ENCODE measurements at places on chromosomes 16 and 17.
A peak's percentile ranks its signal among the peaks of the same experiment; 100 is the strongest.

DNA sequence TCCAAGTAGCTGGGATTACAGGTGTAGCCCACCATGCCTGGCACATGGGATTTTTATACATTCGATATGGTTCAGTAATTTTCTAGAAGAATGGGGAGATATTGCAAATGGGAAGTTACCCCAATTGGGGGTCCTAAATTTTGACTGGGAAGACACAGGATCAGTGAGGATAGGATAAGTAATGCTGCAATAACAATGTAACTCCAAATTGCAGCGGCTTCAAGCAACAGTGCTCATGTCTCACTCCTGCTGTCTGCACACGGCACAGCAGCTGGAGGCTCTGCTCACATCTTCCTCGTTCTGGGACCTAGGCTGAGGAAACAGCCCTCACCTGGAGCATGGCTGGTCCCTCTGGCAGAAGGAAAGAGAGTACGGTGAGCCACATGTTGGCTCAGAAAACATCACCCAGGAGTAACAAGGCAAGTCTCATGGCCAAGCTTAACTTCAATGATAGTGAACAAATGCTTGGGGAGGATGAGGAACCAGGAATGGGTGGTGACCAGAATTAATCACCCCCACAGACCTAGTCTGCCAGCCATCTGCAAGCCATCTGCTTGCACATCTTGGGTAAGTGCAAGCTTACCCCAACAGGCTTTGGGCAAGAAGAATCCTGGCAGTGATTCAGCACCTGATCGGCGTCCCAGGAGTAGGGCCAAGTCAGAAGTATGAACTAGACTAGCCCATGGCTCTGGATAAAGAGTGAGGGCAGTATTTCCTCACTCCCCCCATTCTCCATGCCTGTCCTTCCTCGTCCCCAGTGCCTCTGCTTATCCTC, 229.2 kb downstream of the COPRS start:
- no peak for DNase-seq

DNA sequence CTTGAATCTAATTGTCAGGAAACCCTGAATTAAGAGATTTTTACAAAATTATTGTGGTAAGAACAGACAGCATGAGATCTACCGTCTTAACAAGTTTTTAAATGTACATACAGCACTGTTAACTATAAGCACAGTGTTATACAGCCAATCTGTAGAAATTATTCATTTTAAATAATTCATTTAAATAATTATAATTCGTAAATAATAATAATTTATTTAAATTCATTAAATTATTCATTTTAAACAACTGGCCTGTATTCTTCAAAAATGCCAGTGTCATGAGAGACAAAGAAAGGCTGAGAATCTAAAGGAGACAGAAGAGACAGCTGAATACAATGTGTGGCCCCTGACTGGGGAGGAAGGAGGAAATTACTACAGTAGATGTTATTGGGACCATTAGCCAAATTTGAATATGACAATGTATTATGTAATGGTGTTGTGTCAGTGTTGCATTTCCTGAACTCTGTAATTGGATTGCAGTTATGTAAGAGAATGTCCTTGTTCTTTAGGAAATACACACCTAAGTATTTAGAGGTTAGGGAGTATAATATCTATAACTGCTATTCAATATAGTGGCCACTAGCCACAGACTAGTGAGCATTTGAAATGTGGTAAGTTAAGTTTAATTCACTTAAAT, 2.3 kb downstream of the RSAD1 start:
- no peak for DNase-seq

DNA sequence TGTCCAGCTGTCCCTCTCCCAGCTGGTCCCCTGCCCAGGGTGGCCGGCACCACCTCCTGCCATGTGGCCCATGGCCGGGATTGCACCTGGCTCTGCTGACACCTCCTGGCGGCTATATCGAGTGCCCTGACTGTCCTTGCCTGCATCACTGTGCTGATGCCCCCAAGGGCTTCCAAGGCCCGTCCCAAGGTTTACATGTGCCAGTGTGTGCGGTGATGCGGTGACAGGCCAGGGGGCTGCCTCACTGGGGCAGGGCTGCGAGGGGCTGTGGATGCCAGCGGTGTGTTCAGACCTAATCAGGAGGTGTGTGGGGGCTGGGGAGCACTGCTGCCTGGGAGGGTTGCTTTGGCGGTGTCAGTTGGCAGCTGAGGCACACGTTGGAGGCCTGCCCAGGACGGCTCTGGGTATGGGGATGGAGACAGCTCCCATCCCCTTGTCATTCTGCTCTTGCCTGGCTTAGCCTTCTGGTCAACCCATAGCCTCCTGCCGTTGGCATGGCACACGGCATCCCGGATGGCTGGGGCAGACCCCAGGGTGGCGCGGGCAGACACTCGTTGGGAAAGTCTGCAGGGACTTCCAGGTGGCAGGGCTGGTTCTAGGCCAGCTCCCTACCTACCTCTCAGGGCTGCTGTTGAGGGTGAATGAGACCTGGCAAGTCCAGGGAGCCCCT, 5.5 kb downstream of the MAP2K3 start:
- DNase-seq: peak; percentile 60

- DNase-seq: no peak
Measured at GRCh38 chr17:77246110-77247047, 105.6 kb downstream of the SEC14L1 start.

DNA sequence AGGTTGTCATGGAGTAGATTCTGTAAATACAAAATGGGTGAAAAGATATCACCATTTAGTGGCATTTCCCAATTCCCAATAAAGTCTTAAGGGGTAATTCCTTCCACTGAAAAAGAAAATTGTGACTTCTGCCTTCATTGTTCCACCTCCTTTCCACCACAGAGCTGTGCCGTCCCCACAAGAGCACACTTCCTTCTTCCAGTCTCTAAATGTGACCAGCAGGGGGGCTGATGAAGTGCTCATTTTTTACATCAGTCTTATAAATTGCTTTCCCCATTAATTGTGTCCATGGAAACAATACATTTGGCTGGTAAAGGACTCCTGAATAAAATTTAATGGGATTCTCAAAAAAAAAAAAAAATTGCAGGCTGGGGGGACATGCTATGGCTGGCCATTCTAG, 260.8 kb upstream of the PSMD7 start:
- no peak for DNase-seq

GRCh38 chr17:41586863-41587495, at the start of gene KRT14:
Gene KRT14 (minus strand): TSS chr17:41586895. CDS start chr17:41586834, 61 bp downstream.
- peak; percentile 86 for DNase-seq

DNA sequence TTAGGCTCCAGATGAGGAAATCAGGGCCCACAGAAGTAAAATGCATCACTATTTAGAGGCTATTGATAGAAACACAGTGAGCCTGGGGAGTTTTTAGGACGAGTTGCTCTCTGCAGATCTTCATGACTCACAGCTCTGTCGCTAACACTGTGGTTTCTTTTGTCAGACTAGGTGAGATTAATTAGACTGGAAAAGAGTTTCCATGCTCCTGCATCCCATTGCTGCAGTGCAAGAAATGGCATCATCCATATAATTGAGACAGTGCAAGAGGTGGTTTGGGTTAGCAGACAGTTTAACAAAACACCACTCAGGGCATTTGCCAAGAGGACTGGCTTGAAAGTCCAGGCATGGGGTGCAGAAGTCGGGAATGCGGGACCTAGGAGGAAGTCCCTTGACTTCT, 198.8 kb upstream of the CACNG5 start:
- no peak for DNase-seq

- DNase-seq: no peak
Measured at GRCh38 chr17:17056156-17056539, 13.9 kb downstream of the MPRIP start.

DNA sequence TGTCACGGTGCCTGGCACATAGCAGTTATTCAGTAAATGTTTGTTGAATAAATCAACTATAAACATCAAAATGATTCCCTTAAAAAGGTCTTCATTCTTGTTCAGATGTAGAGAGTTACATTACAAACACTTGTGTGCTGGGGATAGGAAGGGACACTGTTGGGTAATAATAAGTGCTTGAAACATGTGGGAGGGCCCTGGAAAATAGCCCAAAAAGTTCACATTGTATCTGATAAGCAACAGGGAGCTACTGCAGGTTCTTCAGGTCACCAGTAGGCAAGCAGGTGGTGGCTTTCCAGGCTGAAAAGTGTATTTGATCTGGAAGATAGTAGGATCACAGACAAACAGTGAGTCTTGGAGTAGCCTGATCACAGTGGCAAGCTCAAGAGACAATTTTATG, 19.0 kb upstream of the ZNF652 start:
- no peak for DNase-seq

- no peak for DNase-seq
Measured at GRCh38 chr16:9155871-9156270, 64.4 kb downstream of the HAPSTR1 start.

DNA sequence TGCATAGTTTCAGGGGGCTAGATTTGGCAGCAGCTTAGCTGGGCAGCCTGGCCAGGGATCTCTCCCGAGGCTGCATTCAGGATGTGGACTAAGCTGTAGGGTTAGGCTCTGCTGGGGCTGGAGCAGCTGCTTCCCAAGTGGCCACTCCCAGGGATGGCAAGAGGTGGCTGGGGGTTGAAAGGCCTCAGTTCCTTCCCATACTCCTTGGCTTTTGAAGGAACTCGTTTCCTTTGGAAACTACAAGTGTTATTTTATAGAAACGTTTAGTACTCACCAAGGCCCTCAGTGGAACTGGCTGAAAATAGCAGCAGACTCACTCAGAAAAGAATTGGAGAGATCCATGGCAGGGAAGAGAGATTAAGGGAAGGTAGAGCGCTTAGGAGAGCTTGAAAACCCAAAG, 76.4 kb downstream of the WWP2 start:
- no peak for DNase-seq

GRCh38 chr17:67245694-67246402, 852 bp upstream of the HELZ start:
- peak; percentile 31 for DNase-seq

DNA sequence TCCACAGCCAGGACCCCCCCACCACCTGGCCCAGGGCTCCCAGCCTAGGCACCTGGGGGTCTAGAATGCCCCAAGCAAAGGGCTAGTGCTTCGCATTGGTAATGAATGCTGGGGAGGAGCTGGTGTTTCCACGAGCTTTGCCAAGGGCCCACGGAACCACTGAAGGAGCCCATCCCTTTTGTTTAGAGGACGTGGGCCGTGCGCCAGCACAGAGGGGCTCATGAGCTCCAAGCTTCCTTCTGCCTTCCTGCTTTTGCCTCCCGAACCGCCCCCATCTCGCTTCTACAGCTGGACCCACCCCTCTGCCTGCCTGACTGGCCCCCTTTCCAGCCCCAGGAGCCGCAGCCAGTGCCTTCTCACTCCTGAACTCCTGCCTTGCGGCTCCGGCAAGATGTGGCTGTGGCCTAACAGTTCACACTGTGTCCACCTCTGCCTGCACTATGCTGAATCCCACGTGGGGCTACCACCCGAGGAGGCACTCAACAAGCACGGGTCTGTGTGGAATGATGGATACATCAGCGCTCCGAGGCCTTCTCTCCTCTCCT, 31.8 kb upstream of the RASD1 start:
- no peak for DNase-seq

GRCh38 chr16:53565296-53565863, 62.4 kb upstream of the AKTIP start:
- DNase-seq: no peak

GRCh38 chr17:45120558-45120957, 11.8 kb downstream of the PLCD3 start:
- no peak for DNase-seq

GRCh38 chr17:78789663-78790181, 7.6 kb upstream of the CYTH1 start:
- DNase-seq: no peak

DNA sequence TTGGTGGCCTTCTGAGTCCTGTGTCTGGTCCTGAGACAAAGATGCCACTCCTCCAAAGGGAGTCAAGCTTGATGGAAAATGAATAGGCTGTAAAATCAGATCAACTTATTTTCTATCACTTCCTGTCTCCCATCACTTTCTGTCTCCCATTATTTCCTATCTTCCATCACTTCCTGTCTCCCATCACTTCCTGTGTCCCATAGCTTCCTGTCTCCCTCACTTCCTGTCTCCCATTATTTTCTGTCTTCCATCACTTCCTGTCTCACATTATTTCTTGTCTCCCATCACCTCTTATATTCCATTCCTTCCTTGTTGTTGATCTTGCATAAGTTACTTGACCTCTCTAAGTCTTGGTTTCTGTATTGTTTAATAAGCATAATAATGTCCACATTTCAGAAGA, 418.5 kb upstream of the EEF2KMT start:
- DNase-seq: no peak

DNA sequence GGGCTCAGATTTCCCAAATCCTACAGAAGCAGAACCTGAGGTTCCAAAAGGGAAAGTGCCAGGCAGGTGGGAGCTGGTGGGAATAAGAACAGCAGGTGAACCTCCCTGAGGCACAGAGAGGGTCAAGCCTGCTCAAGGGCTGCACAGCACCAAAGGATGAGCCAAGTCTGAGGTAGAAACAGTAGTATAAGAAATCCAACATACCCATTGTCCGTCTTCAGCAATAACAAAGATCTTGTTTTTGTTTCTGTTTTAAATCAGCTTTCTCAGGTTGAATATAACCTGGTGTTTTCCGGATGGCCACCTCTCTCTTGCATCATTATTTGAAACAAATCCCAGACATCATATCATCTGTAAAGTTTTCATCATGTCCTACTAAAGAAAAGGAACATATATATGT, 10.6 kb upstream of the CES3 start:
- no peak for DNase-seq

DNA sequence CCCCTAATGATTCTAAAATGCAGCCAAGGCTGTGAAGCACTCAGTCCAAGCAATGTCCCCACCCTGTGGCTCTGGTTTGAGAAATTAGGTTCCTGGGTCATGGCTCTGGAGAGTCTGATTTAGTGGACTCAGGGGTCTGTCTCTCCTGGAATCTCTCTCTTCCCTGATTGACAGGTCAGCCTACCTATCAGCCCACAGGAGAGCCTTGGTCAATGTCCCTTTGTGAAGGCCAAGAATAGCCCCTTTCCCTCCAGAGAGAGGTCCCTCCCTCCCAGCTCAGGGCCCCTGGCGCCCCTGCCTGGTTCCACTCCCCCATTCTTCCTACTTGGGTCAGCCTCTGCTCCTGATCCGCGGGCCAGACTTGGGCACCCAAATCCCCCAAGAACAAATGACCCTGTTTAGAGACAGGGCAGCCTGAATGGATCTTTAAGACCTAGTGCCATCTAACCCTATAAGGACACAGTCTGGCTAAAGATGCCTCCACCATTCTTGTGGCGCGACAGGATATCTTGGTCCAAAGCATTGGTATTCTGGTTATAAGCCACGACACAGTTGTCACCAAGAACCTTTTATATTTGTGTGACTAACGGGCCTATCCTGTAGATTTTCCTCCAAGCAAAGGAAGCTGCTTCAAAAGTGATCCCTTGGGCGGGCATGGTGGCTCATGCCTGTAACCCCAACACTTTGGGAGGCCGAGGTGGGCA, 38.3 kb upstream of the PRSS54 start:
- no peak for DNase-seq

- DNase-seq: no peak
Measured at GRCh38 chr17:66948061-66948750, 16.3 kb upstream of the CACNG4 start.

DNA sequence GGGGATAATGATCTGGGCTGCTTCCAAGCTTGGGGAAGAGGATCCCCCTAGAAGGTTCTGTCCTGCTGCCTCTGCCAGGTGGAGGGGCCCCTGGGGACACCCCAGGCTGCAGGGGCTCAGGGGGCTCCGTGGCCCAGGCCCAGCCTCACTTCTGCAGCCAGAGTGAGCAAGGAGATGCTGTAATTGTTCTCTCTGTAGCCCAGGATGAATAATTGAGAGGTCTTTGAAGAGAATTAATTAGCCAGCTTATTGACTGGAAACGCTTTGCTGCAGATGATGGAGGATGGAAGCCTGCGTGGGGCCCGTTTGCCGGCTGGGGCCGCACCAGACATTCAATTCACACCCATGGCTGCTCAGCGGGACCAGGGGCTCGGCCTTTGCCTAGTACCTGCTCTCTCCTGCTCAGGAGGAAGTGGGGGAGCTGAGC, 38.5 kb downstream of the TMEM235 start:
- DNase-seq: no peak

GRCh38 chr16:67013233-67013822, 15.6 kb upstream of the CBFB start:
- no peak for DNase-seq
